ENCODE measurements at places on chromosomes 2 and 18. TPM values are rescaled to one million over a fixed set of nuclear protein-coding genes. Genes with fewer than 3 reads are reported as not detected.

DNA sequence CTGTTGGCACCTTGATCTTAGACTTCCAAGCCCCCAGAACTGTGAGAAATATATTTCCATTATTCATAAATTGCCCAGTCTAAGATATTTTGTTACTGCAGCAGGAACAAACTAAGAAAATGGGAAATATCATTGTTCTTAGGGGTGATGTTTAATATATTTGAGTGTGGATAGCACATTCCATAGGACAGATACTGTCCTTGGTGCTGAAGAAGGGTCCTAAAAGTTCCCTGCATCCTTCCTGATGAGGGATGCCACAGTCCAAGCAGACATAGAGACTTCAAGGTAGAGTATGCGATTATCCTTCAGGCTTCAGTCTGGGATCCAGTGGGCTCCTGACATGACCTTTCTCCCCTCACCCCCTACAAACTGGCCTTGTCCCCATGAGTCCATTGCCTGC is 689.0 kb downstream of the TDRD15 start:
- DNase-seq: no peak

- no peak for DNase-seq
Observed at GRCh38 chr2:61419570-61419969, 51.3 kb downstream of the USP34 start.

GRCh38 chr2:9738535-9739496 is 104.5 kb upstream of the TAF1B start:
- no peak for DNase-seq

- no peak for DNase-seq
Observed at GRCh38 chr18:63700501-63700900, 2.3 kb upstream of the SERPINB11 start.

DNA sequence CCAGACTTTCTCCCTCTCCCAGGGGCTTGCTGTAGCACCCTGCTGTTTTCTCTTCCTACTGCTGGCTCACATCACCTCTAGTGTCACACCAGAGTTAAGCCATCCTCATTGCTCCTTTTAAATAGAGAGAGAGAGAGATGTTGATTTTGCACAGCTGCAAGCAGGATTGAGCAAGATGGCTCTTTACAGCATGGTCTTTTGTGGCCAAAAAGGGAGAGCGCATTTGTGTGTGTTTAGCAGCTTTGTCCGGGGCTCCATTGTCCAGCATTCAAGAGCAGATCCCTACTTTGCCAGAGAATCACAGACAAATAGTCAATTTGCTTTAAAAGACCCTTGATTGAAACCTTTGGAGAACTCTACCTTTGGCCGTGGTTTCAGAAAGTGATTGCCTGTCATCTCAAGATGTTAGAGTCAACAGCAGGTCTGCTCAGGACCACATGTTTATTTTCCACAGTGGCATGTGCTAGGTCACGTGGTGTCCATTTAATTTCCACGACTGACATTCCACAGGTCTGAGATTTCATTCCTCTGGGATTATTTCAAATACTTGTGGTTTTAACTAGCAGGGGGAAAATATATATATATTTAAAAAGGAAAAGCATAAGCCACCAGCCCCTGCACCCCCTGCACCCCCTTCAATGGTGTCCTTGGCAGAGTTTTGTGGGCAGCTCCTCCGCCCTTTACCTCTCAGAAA is 359.9 kb upstream of the SLC14A2 start:
- no peak for DNase-seq

The IAH1 gene
- 28.6 TPM for total RNA-seq

The DYNAP gene
- total RNA-seq: not detected
